Osteoblast (primary cell): ENCODE measurements at places on chromosomes 16 and 17. TPM values are rescaled to one million over a fixed set of nuclear protein-coding genes. Genes with fewer than 3 reads are reported as not detected.
A peak's percentile ranks its signal among the peaks of the same experiment; 100 is the strongest.

Gene CSHL1
- total RNA-seq, result not detected in 2 replicates

Gene DUS2
- 8.7 and 8.8 TPM in 2 replicates for total RNA-seq

DNA sequence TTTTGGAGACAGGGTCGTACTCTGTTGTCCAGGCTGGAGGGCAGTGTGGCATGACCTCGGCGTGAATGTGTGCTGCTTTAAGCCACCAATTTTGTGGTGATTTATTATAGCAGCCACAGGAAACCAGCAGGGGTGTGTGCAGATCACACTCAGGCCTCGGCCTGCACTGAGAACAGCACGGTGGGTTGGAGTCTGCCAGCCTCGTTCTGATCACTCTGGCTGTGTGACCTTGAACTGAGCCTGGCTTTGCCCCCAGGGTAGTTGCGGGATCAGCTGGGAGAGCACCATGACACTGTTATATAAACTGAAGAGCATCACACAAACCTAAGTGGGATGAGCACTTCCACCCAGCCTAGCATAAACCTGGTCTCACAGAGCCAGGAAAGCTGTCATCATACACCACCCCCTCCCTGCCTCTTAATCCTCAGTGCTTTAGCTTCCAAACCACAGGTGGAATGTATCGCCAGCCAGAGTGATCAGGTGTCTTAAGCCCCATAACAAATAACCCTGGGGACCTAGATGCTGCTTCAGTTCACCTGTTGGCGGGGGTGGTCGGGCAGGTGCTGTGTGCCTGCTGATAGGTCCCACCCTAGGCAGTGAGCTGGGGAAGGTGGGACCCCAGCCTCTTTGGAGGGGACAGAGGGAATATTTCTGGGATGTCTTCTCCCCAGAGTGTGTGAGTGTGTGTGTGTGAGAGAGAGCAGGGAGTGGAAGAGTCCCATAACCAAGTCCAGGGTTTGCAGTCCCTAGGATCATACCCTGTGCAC lies 28.6 kb upstream of the NDRG4 start:
- DNase-seq, result no peak

DNA sequence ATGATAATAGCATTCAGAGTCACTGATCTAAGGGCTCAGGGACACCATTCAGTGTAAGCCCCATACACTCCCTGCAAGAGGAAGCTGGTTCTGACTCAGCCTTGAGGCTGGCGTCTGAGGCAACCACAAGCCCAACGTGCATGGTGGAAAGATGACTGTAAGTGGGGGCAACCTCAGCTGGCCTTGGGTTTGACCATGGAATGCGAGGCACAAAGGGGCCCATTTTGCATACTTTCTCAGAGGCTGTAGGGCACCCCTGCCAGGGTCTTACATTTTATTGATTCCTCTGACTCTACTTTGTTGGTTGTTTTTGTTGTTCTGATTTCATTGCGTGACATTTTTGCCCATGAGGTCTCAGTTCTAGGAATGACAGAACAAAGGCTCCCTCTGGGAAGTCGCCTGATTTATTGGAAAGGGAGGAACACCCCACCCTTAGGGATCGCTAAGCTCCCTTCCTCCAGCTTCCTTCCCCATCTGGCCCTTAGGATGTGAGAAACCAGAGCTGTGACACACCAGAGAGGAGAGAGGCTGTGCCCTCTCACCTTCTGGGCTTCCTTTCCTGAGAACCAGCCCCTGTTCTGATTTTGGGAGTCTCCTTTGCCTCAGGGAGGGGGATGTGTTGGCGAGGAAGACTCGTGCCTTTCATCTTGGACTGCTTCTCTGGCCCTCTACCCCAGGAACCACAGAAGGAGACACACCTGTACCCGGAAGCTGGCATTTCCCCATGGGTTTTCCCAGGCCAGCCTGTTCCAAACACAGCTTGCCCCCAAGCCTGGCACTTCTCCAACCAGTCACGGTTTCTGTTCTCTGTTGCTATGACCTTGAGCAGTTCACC lies 5.6 kb upstream of the CIITA start:
- DNase-seq, result peak; percentile 91

GRCh38 chr17:8210761-8211458 lies 535 bp upstream of the AURKB start:
- no peak for DNase-seq

DNA sequence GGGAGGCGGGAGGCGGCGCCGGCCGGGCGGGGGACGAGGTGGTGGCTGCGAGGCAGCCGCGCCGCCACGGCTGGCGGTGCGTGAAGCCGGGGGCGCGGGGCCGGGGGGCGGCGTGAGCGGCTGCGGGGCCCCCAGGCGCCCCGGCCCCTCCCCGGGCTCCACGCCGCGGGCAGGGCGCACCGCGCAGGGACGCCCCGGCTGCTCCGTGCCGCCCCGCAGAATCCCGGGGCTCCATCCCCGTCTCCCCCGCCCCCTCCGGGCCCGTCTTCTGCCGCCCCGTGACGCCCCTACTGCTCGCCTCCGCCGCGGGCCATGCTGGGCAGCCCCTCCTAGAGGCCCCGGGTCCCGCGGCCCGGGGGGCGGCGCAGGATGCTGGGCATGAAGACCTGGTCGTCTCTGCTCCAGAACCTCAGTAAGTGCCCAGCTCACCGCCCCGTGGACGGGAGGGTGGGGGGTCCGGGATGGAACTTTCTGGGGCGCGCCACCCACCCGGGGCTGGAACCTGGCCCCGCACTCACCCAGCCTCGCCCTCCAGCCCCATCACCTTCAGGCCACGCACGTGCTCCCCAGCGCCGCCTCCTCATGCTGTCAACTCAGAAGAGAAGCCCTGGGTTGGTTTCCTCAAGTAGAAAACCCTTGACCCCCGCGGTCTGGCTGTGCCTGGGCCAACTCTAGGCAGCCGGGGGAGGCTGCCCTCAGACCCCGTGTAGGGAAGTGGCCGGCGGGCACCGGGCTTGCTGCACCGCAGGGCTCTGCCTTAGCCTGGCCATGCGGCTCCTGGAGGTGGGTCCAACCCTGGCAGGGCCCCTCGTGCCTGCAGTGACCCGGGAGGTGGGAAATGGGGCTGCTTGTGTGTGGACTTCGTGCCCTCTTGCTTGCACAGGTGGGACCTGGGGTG lies 150.2 kb upstream of the GSE1 start:
- no peak for DNase-seq

DNA sequence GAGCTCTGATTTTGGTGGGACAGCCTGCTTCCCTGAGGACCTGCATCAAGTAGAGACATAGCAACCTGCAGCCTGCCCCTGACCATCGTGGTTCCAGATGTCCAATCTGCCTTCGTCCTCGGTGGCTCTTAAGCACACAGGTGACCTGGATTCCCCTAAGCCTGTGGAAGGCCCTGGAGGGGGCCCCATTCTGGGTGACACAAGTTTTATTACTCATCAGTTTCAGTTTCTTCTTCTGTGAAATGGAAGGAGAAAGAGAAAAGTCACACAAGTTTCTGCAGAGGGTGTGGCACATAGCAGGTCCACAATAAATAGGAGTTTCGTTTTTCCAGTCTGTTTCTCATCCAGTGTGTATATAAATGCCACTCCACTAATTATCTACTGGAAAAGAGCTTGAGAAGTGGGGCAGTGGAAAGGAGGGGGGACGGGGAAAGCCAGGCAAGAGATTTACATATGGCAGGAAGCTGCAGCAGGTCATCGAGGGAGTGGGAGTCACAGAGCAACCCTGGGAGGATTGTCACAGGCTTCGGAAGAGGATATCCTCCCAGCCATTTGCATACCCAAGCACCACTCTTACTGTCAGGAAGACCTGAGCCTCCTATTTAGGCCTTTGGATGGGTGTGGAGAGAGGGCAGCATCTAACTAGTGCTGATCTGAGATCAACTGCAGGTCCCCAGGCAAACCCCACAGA lies 10.0 kb upstream of the NOS2 start:
- no peak for DNase-seq
